Tibial nerve (tissue), 4 donors: ENCODE measurements at places on chromosomes 1 and 21.

DNA sequence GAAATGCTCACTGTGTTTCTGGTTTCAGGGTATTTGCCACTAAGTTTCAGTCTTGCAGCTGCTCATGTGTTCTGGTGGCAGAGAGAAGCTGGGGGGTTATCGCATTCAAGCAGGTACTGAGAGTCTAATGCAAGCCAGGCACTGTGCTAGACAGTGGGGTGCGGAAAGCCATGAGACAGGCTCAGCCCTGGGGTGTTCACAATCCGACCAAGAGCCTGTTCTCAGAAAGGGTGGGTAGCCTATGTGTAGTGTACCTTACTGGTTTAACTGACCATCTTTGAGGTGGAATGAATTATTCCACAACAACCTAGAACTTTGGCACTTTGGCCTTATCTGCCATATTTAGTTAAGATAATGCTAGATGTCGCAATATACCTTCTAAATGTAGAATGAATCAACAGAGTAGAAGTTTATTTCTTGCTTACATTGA is 55.3 kb upstream of the ROR1 start:
- no peak for DNase-seq

DNA sequence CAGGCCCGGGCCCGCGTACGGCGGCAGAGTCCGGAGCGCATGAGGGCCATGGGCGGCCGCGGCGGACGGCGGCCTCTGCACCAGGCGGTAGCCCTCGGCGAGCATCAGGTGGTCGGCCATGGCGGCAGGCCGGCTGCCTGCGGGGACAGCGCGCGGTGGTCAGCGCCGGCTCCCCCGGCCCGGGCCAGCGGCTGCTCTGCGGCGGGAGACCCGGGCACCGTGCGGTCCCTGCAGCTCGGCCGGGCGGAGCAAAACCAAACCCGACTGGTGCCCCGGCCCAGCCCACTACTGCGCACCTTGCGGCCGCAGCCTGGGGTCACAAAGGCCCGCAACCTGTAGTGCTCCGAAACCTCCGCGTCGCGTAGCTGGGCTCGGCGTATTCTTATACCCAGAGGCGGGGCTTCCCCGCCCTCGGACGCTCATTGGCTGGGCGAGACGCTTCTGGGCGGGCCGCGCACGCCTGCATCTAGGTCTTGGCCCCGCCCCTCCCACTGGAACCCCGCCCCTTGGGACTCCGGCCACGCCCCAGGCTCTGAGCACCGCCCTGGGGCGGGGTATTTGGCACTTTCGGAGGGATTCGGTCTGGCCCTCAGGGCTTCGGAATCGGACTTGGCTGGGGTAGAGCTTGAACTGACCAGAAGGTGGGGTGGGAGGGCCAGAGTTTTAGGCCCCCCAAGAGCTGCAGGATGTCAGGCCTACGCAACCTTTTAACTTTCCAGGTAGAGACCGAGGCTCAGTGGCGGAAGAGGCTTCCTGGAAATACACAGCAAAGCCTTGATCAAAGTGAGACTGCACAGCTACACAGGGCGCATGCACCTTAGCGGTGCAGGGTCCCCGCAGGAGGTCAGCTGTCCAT is at the start of gene CITED4:
Gene CITED4 (minus strand): TSS at position 356 of the 856 bp plus-strand sequence. CDS start 236 bp downstream, at position 120.
- DNase-seq, result peak; percentile 95

DNA sequence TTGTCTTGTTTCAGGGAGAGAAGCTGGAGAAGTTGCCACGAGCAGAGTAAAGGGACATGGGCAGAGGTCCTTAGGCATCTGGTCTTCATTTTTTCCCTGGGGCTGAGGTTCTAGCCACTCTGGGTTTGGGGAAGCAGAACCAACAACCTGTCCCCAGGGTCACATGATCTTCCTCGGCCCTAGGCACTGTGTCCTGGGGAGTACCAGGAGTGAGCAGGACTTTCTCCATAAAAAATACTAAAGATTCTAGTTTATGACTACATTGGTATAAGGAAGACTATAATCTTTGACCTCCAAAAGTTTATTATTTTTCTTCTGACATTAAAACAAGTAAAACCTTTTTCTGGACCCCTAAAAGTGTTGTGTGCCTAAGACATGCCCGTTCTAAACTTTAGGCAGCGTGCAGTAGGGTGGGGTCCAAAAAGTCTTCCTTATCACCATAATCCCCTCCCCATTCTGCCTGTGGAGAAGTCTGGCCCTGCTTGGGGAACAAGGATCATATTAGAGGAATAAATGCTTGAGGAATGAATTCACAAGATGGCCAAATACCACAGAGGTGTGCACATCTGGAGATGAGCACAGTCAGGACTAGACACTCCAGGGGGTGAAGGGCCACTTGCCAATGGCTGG is 19.3 kb upstream of the IGSF3 start:
- no peak for DNase-seq

- peak; percentile 54 for DNase-seq
These were observed 526 bp upstream of the SLC25A24 start for GRCh38 chr1:108200687-108201051.

DNA sequence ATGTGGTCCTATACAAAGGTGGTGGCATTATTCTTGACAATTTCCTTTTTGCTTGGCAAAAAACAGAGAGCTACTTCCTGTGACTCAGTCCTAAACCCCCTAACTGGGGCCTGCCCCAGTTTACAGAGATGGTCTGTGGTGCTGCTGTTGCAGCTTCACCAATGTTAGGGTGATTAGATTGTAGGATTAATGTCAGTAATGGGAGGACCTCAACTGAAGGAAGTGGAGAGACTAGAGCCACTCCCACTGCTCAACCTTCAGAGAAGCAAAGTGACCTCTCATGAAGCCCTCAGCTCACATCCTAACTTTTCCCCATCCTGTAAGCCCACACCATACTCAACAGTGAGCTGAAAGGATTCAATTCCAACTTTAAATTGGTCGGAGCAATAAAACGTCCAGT is 3.6 kb downstream of the S100A6 start:
- no peak for DNase-seq

GRCh38 chr1:152899027-152899426 is 9.3 kb upstream of the IVL start:
- DNase-seq, result no peak

- no peak for DNase-seq
These were observed 21.2 kb upstream of the FAM131C start for GRCh38 chr1:16094453-16095158.

DNA sequence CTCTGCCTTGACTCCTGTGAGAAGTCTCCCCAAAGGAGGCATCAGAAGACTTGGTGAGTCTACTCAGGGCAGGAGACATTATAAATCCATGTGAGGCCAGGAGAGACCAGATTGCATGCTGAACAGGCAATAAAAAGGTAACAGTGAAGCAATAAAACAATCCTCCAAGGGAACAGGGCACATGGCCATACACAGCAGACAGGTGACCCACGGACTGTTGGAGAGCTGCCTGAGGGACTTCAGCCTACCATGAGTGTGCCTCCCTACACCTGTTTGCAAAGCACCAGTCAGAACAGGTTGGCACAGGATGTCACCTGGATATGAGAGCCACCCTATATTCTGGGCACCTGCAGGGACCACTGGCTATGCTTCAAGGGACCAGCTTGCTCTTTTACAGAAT is 67.6 kb downstream of the MAB21L3 start:
- DNase-seq, result no peak
